NCI-H1105 (cell line): ENCODE measurements at places on chromosomes 2 and 18.

GRCh38 chr18:22101731-22102130, 67.7 kb upstream of the GATA6 start:
- no peak for DNase-seq

DNA sequence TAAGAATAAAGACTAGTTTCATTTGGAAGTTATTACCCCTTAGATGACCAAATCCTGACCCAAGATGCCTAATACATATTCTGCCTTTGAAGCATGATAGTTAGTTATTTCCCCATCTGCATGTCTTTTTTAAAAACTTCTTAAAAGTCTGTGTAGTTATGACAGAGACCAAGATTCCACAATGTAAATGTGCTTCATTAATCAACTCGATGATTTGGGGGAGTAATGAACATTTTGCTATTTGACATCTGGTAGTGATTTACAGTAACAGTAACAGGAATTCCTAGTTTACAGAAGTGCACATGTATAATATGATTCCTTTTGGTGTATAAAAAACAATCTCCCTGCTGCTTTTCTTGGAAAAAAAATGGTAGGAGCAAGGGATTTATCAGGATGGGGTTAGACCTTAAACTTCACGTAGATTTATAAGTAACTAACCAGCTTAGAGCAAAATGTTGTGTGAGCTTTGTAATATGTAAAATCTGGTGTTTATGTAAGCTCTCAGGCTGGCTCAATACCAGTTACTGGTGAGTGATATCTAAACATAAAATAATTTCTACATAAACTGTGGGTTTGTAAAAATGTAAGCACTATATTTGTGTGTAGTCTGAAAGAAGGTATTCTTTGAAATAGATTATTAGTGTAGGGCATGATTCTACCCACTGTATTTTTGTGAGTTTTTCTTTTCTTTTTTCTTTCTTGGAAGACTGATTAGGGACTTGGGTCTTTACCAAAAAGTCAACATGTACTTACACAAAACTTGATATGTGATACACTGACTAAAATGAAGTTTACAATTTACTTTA, 641.6 kb downstream of the EPHA4 start:
- DNase-seq, result no peak

DNA sequence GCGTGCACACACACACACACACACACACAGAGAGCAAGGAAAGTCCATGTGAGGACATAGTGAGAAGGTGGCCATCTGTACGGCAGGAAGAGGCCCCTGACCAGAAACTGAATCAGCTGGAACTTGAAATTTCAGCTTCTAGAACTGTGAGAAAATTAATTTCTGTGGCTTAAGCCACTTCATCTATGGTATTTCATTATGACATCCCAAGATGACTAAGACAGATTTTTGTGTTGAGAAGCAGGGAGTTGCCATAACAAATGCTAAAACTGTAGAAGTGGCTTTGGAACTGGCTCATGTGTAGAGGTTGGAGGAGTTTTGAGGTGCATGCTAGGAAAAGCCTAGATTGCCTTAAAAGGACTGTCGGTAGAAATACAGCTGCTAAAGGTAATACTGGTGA, 63.4 kb upstream of the ZBTB7C start:
- DNase-seq, result no peak

DNA sequence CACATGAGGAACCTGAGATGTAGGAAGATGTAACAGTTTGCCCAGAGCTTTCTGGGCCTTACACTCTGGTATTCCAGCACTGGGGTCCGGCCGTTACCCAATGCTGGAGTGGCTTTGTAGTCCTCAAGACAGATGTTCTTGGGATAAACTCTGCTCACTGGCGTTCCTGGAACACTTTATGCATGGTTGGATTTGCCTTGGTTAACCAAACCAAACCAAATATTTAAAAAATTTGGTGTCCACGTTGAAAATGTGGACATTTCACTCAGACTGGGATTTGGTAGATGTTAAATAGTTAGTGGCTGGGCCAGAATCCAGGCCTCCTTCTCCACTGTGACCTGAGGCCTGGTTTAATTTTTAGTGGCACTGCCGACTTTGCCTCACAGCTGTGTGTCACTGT, 81.5 kb downstream of the ACOXL start:
- DNase-seq, result no peak

DNA sequence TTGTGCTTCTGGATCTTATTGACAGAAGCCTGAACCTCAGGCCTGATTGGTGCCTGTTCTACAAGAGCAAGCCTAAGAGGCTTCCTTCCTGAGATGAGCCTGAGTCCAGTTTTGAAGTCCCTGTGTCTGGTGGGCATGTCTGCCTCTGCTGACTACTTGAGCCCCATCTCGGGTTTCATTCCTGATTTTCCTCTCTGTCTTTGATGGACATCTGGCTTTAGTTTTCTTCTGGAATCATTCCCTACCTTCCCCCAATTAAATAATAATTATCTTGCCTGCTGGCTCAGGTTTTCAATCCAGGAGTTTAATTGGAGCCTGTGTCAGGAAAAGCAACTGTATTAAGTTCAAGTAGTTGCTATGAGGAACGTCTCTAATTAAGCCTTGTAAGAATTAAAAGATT, 135.5 kb upstream of the MC4R start:
- peak; percentile 35 for DNase-seq

DNA sequence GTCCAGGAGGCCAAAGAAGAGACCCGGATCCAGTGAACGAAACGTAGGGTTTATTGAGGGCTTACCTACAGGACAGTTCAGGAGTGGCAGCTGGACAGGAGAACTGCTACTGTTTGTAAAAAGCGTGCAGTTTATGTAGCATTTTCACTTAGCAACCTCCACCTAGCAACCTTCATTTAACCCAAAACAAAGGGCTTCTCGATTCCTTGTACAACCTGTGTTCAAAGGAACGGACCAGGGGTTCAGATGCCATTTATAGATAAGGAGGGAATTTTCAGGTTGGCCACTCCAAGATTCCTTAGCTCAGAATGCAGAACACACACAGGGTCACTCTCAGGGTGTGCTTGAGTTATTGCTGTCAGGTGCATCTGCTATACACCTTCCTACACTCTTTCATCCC, 65.1 kb upstream of the YWHAQ start:
- no peak for DNase-seq

DNA sequence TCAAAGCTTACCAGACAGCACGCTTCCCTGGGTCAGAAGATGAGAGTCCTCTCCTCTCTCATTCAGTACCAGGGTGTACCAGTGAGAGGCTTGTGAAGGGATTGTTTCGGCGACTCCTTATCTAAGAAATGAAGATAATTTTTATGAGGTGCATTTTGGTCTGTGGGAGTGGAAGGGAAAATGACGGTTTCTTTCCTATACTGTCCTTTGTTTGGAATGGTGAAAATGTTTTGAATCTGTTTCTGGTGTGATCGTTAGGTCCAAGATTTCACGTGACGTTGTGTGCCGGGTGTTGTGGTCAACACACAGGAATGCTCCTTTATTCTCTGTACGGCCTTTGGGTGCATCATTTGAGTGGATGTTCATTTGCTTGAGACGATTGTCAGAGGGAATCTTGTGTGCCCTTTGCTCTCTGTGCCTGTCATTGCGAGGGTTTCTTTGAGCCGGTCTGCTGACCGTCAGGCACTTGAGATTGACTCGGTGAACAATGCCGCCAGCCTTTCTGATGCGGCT, 183.5 kb downstream of the AGAP1 start:
- no peak for DNase-seq

GRCh38 chr2:138210487-138210886, 246.2 kb downstream of the HNMT start:
- DNase-seq, result no peak

GRCh38 chr2:33788044-33788443, 188.9 kb upstream of the FAM98A start:
- DNase-seq, result no peak

GRCh38 chr2:144748443-144748842, 228.5 kb upstream of the ZEB2 start:
- no peak for DNase-seq

GRCh38 chr2:112074506-112074905, 19.4 kb downstream of the TMEM87B start:
- DNase-seq, result no peak

- no peak for DNase-seq
These were observed 202.1 kb upstream of the HS6ST1 start for GRCh38 chr2:128520791-128521190.

DNA sequence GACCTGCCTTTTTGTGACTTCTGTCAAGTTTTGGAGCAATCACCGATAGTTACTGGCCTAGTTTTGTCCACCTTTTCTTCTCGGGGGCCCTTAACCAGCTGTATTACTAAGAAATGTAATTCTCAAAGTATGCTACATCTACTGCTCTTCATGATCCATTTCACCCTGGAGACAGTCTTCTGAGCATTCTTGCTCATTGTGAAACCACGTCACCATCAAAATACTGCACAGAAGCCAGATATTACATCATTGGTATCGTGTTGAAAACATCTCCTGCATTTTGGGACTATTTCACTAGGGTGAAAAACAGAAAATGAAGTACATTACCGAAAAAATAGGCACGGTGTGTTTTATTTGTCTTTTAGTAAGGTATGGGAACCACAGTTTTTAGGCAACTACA, 11.7 kb downstream of the LYPD6B start:
- no peak for DNase-seq
